ENCODE measurements at places on chromosomes 12 and 14.

DNA sequence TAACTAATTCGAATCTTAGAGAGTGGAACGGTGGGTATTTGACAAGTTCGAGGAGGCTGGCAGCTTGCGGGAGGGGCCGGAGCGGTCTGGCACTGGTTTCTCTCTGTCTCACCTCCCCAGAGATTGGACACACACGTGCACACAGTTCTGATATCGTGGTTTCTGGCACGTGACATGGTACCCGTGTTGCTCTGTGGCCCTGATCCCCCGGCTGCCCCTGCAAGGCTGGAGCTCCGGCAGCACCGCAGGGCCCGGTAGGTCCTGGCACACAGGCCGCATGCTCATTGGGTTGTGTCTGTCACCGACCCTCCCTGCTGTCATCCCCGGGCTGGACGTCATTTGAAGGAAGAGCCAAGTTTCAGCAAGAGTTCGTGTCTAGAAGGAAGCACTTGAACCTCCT lies 82.7 kb downstream of the PPP2R5C start:
- DNase-seq, result no peak

- DNase-seq, result no peak
These were observed 131.9 kb upstream of the DDHD1 start for GRCh38 chr14:53285064-53285463.

GRCh38 chr12:113860950-113861349 lies 105.2 kb downstream of the RBM19 start:
- DNase-seq, result no peak

GRCh38 chr14:70515811-70516210 lies 19.0 kb downstream of the ADAM20 start:
- no peak for DNase-seq

GRCh38 chr12:57840726-57841125 lies 5.8 kb downstream of the CTDSP2 start:
- no peak for DNase-seq

GRCh38 chr14:95021588-95021987 lies 135.7 kb downstream of the DICER1 start:
- DNase-seq, result no peak

GRCh38 chr12:22624548-22624869 lies 462 bp upstream of the ETNK1 start:
- no peak for DNase-seq

DNA sequence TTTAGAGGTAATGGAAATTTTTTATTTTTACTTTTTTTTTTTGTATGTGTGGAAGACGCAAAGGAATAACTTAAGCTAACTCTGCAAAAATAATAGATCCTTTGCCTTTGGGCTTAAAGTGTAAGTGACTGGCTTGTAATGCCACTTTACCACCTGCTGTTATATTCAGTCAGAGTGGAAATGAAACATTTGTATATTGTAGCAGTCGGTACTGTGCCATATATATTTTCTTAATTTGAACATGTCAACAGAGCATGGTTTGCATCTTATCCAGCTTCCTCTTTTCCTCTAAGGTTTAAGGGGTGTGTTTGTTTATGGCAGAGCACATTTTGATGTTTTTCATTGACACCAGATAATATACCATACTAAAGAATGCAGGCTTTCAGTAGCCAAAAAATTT lies 176.6 kb downstream of the TRHDE start:
- DNase-seq, result no peak

DNA sequence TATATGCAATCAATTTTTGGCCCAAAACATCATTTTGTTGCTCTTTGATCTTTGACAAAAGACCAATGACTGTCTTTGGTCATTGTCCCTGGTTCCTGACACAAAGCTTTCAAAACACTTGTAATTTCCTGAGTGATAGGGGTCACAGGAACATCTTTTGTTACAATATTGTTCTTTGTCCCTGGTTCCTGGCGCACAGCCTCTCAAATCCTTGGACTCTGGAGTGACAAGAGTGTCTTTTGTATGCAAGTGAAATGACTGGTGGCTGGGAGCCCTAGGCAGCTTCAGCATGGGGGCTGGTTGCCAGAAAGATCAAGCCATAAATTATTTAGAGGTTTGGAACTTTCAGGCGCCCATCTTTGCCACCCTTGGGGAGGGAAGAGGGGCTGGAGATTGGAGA lies 53.9 kb downstream of the DNAH10 start:
- DNase-seq, result no peak

GRCh38 chr12:31485571-31485970 lies 105.4 kb downstream of the DENND5B start:
- DNase-seq, result no peak

- DNase-seq, result no peak
These were observed 1428.3 kb downstream of the AACS start for GRCh38 chr12:126493366-126494108.

DNA sequence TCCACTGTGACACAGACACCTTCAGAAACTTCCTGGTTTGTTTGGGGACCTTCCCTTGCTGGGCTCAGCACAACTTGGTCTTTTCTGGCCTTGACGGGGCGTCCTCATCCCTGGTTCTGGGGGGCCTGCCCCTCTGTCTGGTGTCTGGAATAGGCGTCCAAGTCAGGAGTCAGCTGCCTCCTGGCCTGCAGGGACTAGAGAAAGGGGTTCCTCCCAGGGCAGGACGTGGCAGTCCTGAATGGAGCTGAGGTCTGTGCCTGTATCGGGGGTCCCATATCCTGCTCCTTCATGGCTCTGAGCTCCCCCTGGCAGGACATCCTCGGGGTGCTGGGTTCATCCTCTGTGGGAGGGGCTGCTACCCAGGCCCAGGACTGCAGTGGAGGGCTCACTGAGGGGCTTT lies 384.0 kb downstream of the TMEM121 start:
- DNase-seq, result no peak

- DNase-seq, result no peak
These were observed 126.0 kb downstream of the CHST11 start for GRCh38 chr12:104582739-104583138.

- no peak for DNase-seq
These were observed 71.7 kb downstream of the TESC start for GRCh38 chr12:117027251-117028086.

DNA sequence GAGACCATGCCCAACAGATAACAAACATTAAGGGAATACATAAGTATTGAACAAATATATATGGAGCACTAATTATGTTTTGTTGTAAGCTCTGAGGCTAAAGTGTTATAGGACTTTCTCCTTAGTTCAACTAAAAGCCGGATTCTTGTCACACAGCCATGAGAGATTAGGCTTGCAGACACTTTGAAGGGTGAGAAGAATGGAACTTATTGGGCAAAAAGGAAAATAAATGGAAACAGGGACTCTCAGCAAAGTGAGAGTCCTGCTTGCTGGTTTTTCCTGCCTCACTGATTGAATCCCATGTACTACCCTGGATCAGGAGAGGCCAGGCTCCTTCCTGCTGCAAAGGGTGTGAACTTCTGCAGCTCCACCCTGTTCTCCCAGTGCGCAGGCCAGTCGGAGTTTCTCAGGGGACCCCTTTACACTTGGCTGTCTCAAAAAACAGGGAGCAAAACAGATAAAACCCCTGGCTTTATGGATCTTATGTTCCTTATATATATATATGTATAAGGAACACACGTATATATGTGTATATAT lies 77.1 kb upstream of the FUT8 start:
- DNase-seq, result no peak

GRCh38 chr12:104579718-104580495 lies 123.2 kb downstream of the CHST11 start:
- DNase-seq, result peak; percentile 54

GRCh38 chr14:53894456-53894855 lies 62.2 kb downstream of the BMP4 start:
- peak; percentile 46 for DNase-seq

GRCh38 chr14:73008501-73008900 lies 18.4 kb downstream of the ZFYVE1 start:
- DNase-seq, result no peak

- DNase-seq, result no peak
These were observed 12.2 kb upstream of the MYH7 start for GRCh38 chr14:23447361-23448350.

- DNase-seq, result peak; percentile 5
These were observed 136.7 kb upstream of the FBXO33 start for GRCh38 chr14:39568809-39569538.

DNA sequence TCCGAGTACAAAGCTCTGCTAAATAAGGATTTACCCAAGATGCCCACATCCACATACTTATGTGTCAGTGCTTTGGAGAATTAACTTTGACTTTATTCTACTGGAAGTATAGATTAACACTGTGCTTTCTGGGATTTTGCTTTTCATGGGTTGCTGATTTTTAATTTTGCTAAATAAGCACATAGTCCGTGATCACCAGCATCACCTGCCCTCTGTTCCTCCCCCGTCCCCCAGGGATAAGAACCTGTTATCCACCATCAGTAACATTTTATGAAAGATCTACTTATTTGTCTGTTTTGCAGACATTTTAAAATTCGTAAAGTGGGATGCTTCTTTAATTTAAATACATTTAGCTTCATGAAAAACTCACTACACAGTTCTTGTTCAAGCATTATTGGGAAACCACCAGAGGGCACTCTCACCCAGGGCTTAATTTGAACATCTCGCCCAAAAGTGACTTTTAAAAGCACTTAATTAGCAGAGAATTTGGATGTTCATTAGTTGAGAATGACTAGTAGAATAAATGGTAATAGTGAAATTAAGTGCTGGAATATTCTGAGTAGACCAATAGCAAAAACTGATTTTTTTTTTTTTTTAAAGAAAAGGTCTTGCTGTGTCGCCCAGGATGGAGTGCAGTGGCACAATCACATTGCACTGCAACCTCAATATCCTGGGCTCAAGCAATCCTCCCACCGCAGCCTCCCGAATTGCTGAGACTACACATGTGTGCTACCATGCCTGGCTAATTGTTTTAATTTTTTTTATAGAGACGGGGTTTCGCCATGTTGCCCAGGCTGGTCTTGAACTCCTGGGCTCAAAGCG lies 35.7 kb downstream of the MRPL42 start:
- peak; percentile 59 for DNase-seq

GRCh38 chr12:85559536-85559935 lies 276.7 kb downstream of the RASSF9 start:
- no peak for DNase-seq

- peak; percentile 39 for DNase-seq
These were observed 175.8 kb downstream of the TTC8 start for GRCh38 chr14:89000007-89000942.

DNA sequence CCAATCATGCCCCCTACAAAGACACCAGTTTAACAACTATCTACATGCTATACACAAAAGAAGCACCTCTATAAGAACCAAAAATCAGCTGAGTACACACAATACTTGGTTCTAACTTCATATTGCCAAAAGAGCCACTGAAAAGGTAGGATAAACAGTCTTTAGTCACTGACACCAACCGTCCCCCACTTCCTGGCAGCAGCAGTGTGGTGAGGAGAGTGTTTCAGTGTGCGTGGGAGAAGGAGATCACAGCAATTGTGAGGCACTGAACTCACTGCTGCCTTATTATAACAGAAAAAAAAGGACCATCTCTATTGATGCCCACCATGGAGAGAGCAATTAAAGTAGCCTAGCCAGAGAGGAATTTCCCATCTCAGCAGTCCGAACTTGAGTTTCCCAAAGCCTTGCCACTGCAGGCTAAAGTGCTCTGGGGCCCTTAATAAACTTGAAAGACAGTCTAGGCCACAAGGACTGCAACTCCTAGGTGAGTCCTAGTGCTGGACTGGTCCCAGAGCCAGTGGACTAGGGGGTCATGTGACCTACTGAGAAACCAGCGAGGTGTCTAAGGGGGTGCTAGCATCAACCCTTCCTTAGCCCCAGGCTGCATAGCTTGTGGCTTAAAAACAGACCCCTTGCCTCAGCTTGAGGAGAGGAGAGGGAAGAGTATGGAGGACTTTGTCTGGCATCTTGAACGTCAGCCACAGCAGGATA lies 37.1 kb upstream of the LMNTD1 start:
- peak; percentile 21 for DNase-seq

GRCh38 chr14:32224737-32225377 lies 21.8 kb upstream of the RNU6-8 start:
- DNase-seq, result no peak

GRCh38 chr14:26200687-26201086 lies 397.1 kb downstream of the NOVA1 start:
- DNase-seq, result no peak

DNA sequence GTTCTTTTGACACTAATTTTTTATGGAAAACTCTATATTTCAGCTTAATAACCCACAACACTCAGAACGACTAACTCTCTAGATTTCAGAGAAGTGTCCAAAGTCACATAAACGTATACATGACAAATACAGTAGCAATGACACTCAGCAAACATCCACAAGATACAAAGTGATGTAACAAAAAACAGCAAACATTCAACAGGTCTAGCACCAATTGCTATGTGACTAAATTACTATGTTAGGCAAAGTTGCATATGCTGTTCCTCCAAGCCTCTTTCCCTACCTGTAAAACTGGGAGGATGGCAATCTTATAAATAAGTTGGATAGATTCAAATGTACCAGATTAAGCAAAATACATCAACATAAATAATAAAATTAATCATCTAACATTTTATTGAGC lies 1.7 kb downstream of the RECQL start:
- no peak for DNase-seq

DNA sequence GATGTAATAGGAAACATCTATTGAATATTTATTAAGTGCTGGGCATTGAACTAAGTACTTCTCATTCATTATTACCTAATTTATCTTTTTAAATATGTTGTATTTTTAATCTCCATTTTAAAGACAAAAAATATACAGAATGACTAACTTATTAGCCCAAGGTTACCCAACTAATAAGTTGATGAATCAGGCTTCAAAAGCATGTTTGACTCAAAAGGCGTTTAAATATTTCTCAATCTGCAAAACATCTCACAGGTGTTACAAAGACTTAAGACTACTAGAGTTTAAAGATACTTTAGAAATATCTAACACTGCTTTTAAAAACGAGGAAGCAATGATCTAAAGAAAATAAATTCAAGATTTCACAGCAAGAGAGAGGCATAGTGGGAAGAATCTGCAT lies 457.4 kb upstream of the DCN start:
- no peak for DNase-seq

- DNase-seq, result no peak
These were observed 56.1 kb downstream of the BTG1 start for GRCh38 chr12:92089559-92089958.

GRCh38 chr12:62737188-62737587 lies 197.8 kb downstream of the PPM1H start:
- no peak for DNase-seq

DNA sequence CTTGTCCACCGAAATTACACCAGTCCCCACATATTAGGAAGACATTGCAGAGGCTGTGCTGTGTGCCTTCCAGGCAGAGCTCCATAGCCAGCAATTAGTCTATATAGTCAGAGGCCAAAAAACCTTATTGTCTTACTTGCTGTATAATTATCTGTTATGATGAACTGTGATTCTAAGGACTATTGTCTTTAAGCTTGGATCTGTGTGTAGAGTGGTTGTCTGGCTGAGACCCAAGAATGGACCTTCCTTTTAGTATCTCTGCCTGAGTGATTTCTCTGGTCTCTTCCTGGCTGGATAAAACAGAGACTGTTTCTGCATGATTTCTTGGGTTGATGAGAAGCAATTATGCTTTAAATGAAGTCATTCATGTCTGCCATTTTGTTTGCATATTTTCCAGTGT lies 465.3 kb downstream of the PRKD1 start:
- DNase-seq, result no peak

GRCh38 chr14:40093800-40094199 lies 661.6 kb upstream of the FBXO33 start:
- DNase-seq, result no peak

GRCh38 chr12:126106706-126107105 lies 1041.5 kb downstream of the AACS start:
- DNase-seq, result no peak
